ENCODE measurements at places on chromosomes 3 and 15.

DNA sequence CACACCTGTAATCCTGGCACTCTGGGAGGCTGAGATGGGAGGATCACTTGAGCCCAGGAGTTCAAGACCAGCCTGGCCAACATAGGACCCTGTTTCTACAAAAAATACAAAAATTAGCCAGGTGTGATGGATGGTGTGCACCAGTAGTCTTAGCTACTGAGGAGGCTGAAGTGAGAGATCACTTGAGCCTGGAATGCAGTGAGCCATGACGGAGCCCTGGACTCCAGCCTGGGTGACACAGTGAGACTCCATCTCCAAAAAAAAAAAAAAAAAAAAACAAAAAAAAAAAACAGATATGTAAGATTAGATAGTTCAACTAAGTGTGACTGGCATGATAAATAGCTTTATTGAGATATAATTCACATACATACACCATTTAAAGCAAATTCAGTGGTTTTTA, 9.7 kb downstream of the RBSN start:
- DNase-seq, result no peak

DNA sequence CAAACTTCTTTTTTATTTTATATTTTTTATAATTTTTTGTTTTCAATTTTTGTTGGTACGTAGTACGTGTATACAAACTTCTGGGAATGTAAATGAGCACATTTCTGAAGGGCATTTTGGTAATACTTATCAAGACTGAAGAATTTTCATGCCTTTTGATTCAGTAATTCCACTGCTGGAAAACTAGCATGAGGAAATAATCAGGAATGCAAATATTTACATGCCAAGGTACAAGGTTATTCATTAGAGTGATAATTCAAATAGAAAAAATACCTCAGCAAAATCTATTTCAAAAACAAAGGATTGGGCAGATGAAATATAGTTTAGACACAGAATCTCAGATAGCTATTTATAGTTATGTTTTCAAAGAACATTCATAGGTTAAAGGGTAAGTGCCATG, 128.7 kb downstream of the DMXL2 start:
- DNase-seq, result no peak

GRCh38 chr15:51322621-51323296, 15.6 kb downstream of the CYP19A1 start:
- DNase-seq, result no peak

DNA sequence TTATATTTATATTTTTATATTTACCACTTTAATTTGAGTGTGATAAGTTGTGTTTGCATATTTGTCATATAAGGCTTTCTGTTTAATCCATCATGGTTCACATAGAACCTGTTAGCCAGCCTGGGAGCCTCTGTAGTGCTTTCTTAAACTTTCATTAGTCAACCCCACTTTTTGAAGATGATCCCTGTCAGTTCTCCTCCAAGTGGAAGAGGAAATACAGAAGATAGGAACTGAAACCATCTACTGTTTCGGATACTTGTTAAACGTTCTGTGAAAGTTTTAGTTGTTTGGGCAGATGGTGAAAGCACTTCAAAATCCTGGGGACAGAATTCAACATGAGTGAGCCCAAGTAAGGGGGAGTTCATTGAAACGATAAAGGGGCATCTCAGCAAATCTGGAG, 4.6 kb upstream of the SAMMSON start:
- no peak for DNase-seq

- no peak for DNase-seq
These were observed 294.4 kb downstream of the OCA2 start for GRCh38 chr15:27804569-27805260.

- no peak for DNase-seq
These were observed 18.2 kb downstream of the CSNK1G1 start for GRCh38 chr15:64337761-64338160.

GRCh38 chr3:66479532-66479947, 21.3 kb downstream of the LRIG1 start:
- no peak for DNase-seq

GRCh38 chr15:82298520-82298919, 35.9 kb downstream of the SAXO2 start:
- DNase-seq, result peak; percentile 73

DNA sequence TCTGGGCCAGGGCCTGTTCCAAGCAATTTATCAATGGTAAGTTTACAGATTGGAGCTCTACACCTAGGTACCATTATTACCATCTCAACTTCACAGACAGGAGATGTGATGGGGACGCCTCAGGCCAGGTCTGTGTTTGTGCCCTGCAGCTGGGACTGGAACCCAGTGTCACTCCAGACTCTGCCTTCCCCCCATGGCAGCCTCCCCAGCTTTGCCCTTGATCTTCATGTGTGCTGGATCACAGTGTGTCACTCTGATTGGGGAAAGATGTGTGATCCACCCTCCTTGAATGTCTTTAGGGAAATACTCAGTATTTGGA, 59.6 kb downstream of the MGLL start:
- DNase-seq, result no peak
